Activated CD8-positive, alpha-beta memory T cell treated with anti-CD3 and anti-CD28 coated beads for 4 hours (primary cell): ENCODE measurements at places on chromosomes 4 and X.

- DNase-seq, result no peak
These were observed 637 bp downstream of the AMER1 start for GRCh38 chrX:64204701-64205440.

DNA sequence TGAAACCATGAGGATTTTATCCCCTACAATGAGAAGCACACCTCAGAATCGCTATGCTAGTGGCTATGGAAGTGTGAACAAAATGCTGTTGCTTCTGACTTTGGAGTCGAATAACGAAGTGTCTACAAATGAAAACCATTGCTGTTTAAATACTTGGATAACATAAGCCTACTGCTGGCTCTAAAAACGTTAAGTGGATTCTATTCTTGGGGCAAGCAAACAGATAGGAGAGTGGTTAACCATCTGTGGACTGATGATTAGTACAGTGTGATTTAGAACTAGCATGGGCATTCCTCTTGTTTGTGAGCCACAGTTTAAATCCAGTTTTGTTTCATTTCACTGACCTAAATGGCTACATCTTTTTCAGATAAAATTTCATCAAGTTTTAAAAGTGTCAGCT lies 109.7 kb upstream of the PNPLA4 start:
- no peak for DNase-seq

DNA sequence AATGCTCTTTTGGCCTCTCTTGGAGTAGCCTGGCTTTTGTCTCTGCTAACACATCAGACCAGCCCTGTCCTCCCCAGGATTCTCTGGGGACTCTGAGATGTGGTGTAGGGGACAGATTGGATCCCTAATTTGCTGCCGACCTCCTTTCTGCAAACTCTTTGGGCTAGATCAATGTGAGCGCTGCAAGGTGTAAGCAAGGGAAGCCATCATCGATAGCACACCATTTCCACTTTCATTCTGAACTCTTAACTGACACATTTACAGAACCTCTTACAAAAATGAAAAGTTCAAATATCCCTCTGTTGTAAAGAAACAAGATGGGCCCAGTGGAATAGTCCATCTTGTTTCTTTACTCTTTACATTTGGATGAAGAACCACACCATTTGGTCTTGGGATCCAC lies 46.6 kb downstream of the PGRMC2 start:
- no peak for DNase-seq

DNA sequence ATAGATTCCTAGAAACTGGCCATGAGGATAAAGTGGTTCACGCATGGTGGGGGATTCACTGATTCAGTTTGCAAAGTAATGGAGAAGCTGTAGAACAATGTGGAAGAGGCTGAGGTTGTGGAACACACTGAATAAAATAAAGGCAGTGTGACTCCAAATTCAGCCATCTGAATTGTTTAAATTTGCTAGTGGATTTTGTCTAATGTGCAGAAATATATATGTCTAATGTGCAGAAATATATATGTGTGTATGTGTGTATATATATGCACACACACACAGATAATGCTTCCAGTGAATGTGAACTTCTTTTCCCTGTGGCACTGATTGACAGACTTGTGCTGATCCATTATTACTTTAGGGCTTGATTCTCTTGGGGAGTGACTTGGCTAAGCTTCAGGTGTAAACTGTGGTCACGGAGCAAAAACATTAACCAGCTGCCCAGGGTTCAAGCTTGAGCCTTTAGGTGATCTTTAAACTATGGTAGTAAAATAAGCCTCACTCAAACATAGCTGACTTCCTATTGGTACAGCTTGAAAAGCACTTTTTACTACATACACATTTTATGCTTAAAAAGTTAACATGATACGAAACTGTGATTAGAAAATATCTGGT lies 3.5 kb downstream of the STBD1 start:
- DNase-seq, result no peak

DNA sequence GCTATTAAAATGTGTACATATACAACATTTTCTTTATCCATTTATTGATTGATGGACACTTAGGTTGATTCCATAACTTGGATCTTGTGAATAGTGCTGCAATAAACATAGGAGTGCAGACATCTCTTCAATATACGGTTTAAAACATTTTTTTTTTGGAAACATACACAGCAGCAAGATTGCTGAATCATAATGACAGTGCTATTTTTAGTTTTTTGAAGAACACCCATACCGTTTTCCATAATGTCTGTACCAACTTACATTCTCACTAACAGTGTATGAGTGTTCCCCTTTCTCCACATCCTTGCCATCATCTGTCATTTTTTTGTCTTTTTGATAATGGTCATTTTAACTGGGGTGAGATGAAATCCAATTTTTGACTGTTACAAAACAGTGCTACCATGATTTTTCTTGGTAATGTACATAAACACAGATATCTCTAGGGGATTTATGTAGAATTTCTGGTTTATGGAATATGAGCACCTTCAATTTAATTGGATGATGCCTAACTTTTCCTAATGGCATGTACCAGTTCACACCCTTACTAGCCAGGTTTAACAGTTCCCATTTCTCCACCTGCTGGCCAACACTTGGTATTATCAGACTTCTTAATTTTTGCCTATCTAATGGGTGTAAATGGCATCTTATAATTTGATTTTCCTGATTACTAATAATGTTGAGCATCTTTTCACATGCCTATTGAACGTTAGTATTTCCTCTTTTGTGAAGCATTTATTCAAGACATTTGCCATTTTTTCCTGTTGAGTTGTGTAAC lies 21.0 kb upstream of the TMSB15B start:
- no peak for DNase-seq
